ENCODE measurements at places on chromosomes 4 and X. TPM values are rescaled to one million over a fixed set of nuclear protein-coding genes. Genes with fewer than 3 reads are reported as not detected.

- no peaks in the 10 kb centered on the region for H3K4me1 ChIP-seq
- H3K4me3 ChIP-seq, result no peak overlapping the region
- no peaks in the 10 kb centered on the region for H3K36me3 ChIP-seq
These were observed 212.6 kb upstream of the AGTR2 start for GRCh38 chrX:115957862-115958490.

DNA sequence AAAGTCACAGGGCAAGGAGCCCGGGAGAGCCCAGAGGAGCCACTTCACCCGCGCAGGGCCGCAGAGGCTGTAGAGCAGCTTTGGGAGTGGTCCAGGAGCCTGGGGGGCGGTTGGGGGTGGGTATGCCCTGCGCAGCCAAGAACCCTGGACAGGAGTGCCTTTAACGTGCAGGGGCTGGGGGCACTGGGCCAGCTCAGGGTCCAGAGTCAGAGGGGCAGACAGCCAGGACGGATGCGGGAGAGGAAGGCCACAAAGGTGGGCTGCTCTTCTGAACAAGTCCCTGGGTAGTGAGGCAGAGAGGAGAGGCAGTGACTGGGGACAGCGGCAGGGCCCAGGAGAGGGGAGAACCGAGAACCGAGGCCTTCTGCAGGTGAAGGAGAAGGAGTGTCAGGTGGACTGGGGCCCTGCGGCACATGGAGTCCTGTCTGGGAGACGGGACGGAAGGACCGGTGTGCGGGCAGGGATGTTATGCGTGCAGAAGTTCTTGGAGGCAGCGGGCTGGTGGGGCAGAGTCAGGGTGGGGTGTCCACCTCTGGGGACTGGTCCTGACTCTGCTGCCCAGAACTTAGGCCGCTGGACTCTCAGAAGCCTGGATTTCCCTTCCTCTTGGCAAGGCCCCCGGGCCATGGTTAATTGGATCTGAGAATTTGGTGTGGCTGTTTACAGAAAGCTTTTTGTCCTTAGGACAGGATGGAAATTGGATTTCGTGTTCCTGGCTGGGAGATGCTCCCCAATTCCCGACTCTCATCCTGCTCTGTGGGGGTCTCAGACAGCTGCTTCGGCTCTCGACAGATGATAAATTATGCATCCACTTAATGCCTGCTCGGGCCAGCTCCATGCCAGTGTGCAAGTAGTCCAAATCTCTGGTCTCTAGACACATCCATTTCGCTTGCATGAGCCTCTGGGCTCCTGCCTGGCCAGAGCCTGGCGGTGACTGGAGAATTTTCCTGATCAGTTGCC, 31.9 kb downstream of the ADRA2C start:
- no peaks in the 10 kb centered on the region for H3K27me3 ChIP-seq
- no peaks in the 10 kb centered on the region for H3K4me1 ChIP-seq
- no peak for DNase-seq
- H3K27ac ChIP-seq, result no peak overlapping the region
- no peak overlapping the region for H3K4me3 ChIP-seq
- H3K36me3 ChIP-seq, result peaks cover 4% of the 10 kb centered on the region

DNA sequence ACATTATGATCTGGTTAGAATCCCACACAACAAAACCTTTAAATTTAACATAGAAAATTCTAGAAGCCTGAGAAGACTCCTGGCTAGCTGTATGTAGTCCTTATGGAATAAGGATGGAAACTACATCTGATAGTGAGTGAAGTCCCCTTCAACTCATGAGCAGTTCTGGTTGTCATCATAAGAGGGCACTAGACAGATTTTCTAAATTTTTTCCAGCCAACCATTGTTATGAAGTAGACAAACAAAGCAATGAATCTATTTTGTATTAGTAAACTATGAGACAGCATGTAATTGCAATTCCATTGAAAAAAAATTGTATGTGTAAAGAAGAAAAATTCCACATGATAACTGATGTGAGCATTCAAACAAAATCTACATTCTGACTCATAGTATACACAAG, 35.2 kb downstream of the PWWP3B start:
- peaks cover 19% of the 10 kb centered on the region for H3K27me3 ChIP-seq
- no peaks in the 10 kb centered on the region for H3K36me3 ChIP-seq
- H3K27ac ChIP-seq, result no peak overlapping the region
- no peak for DNase-seq

DNA sequence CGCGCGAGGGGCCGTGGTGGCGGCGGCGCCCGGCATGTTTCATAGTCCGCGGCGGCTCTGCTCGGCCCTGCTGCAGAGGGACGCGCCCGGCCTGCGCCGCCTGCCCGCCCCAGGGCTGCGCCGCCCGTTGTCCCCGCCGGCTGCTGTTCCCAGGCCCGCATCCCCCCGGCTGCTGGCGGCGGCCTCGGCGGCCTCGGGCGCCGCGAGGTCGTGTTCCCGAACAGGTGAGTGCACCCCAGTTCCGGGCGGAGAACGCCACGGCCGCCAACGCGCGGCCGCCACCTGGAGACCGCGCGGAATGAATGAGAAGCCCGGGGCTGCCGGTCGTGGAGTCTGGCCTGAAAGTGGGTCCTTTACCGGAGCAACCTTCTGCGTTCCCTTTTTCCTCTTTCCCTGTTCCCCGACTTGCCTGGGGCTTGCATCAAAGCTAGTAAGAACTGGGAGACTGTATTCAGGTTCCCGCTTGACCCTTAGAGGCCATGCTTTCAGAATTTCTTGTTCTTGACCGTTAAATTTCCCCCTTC, 429 bp downstream of the NOCT start:
- peaks cover 5% of the 10 kb centered on the region for H3K36me3 ChIP-seq
- H3K27me3 ChIP-seq, result no peaks in the 10 kb centered on the region
- H3K4me3 ChIP-seq, result peak overlapping the region; percentile 95

DNA sequence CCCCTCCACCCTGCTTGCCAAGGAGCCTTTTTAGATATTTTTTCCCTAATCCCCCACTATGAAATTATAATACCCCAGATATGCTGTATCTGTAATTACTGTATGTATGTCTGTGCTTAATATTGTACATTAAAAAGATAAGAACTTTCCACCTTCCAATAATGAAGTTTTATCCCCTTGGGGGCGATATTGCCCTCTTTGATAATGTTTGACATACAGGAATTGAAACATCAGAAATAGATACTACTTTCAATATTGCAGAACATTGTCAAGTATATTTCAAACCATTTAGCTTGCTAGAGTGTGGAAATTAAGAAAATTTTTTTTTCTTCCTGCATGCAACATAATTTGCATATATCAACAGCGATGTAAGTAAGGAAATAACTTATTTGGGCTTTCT, 58.9 kb downstream of the NAF1 start:
- DNase-seq, result no peak
- H3K36me3 ChIP-seq, result no peaks in the 10 kb centered on the region
- no peak overlapping the region for H3K4me3 ChIP-seq
- H3K27ac ChIP-seq, result no peak overlapping the region

GRCh38 chr4:85475631-85476233, 782 bp downstream of the ARHGAP24 start:
- no peaks in the 10 kb centered on the region for H3K36me3 ChIP-seq
- no peak overlapping the region for H3K27ac ChIP-seq
- no peak overlapping the region for H3K4me3 ChIP-seq

- no peak for DNase-seq
- no peak overlapping the region for H3K4me3 ChIP-seq
- H3K27ac ChIP-seq, result no peak overlapping the region
- peaks cover 44% of the 10 kb centered on the region for H3K27me3 ChIP-seq
- H3K36me3 ChIP-seq, result no peaks in the 10 kb centered on the region
These were observed 60.8 kb downstream of the SUPT20HL2 start for GRCh38 chrX:24253030-24253429.

DNA sequence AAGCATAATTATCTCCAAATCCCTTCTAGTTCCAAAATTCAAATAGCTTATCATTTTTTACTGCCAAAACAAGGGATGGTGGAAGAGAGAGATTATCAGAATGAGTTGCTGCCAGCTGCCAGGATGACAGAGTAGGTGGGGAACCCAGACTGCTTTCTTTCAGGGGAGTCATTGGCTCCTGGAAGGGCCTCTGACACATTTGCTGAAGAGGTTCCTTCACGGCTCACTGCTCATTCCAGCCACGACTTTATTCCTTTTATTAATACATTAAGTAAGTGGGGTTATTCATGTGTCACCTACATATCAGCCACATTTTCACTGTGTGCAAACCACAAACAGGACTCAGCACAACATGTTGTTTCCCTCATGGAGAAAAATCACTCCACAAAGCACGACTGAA, 12.7 kb upstream of the SMIM43 start:
- DNase-seq, result no peak
- no peaks in the 10 kb centered on the region for H3K36me3 ChIP-seq
- no peak overlapping the region for H3K4me3 ChIP-seq
- no peaks in the 10 kb centered on the region for H3K4me1 ChIP-seq

DNA sequence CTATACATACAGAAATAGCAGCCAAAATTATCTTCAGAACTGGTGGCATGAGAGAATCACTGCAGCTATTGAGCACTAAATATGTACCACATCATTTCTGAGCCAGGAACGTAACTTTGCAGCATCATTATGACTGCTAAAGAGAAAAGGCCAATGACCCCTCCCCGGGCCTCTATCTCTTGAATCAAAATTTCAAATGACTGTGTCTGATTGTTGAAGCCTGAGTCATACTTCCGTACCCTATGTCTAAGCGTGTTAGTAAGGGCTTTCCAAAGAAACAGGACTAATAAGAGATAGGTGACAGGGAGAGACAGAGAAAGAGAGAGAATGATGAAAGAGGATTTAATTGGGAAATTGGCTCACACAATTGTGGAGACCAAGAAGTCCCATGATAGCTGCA, 445.5 kb upstream of the SPANXN1 start:
- no peak overlapping the region for H3K4me3 ChIP-seq
- DNase-seq, result no peak
- no peaks in the 10 kb centered on the region for H3K4me1 ChIP-seq
- no peak overlapping the region for H3K27ac ChIP-seq
- no peaks in the 10 kb centered on the region for H3K36me3 ChIP-seq
- peaks cover 6% of the 10 kb centered on the region for H3K27me3 ChIP-seq

DNA sequence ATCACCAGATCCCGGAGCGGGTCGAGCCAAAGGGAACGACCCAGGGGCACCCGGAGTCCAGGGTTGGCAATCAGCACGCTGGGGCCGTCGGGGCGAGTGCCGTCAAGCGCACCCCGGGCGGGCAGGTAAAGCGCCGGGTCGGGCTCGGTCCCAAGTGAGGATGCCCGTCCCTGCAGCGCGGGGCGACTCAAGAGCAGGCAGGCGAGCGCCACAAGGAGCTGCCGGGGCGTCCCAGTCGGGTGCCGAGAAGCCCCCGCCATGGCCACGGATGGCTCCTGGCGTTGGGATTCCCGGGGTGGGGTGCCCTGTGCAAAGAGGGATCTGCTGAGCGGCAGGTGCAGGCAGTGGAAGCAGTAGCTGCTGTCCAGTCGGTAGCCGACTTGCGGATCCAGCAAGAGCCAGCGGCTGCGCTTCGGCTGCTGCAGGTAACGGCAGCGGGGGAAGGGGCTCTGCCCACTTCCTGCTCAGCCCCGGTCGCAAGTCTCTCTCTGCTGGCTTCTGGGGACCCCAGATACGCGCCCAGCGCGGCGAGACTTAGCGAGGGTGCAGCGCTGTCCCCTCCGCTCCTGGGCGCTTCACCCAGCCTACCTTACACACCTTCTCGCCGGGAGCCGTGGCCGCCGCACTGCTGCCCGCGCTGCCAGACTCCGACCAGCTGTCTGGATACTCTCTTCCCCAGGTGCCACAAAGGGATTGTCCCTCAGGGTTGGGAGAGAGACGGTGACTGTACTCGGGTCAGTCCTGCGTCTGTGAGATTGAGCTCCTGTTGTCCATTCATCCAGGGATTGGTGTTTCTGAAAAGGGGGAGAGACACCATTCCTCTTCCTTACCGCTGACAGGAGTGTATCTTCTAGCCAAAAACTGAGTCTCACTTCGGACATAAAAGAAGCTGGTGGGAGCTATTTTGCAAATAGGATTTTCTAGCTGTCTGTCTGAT, at the start of gene FREM3:
TSS of gene FREM3 (minus strand) at position 260 of the 937 bp plus-strand sequence. CDS start at position 260, 0 bp downstream.
- no peaks in the 10 kb centered on the region for H3K36me3 ChIP-seq
- H3K4me3 ChIP-seq, result peak within 1 kb of the TSS; percentile 84
- no peak within 1 kb of the TSS for H3K27ac ChIP-seq
- H3K27me3 ChIP-seq, result peaks cover 50% of the 10 kb centered on the region
- peaks cover 10% of the 10 kb centered on the region for H3K4me1 ChIP-seq
- no peak for DNase-seq

DNA sequence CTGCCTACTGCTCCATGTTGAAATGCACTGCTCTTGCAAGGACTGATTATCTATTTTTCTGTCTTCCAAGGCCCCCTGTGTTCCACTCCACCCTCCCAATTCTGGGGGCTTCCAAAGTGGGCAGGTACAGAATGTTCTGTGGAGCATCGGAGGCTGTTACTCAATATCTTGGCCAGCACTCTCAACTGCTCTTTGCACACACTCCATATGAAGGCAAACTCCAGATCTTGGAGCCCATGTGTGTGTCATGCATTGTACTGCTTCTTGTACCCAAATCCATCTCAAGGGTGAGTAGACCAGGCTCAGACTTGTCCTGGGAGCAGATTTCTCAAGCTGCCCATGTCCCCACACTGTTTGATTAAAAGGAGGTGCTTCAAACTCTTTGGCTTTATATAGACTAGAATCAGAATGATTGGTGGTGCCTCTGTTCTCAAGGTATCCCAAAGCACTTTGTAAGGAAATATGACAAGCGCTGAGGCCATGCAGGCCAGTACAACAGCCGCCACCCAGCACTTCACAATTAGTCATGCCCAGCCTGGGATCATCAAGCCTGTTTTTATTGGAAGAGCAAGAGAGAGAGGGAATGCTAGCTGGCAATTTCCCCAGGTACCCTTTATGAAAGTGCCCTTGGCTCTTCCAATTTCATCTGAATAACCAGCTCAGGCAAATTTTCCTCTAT, 44.3 kb downstream of the AR start:
- H3K4me1 ChIP-seq, result no peaks in the 10 kb centered on the region
- no peak for DNase-seq
- no peak overlapping the region for H3K27ac ChIP-seq
- no peaks in the 10 kb centered on the region for H3K36me3 ChIP-seq
- peaks cover 20% of the 10 kb centered on the region for H3K27me3 ChIP-seq
- H3K4me3 ChIP-seq, result no peak overlapping the region

GRCh38 chr4:53785996-53786395, 194.7 kb upstream of the LNX1 start:
- H3K4me3 ChIP-seq, result no peak overlapping the region
- no peak overlapping the region for H3K27ac ChIP-seq
- no peak for DNase-seq
- peaks cover 35% of the 10 kb centered on the region for H3K27me3 ChIP-seq
- no peaks in the 10 kb centered on the region for H3K36me3 ChIP-seq

DNA sequence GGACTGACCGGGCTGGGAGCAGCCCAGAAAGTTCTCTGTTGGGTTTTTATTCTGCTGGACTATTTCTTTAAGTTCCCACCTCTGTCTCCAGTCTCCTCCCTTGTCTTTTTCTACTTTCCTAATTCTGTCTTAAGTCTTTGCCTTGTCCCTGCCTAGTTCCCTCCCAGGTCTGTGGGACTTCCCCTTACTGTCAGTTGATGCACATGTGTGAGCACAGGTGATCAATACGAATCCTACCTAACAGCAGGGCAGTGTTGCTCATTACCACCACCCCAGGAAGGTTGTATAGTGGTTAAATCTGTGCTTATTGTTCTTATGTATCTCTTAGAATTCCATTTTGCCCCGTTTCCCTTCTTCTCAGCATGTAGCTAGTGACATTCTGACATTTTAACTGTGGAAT, 62.1 kb downstream of the GALNTL6 start:
- no peaks in the 10 kb centered on the region for H3K36me3 ChIP-seq
- no peak overlapping the region for H3K27ac ChIP-seq
- H3K4me1 ChIP-seq, result no peaks in the 10 kb centered on the region
- H3K27me3 ChIP-seq, result no peaks in the 10 kb centered on the region

Gene PAGE1
- total RNA-seq, result not detected

Gene UGT2B10
- total RNA-seq, result not detected

Gene GPR78
- total RNA-seq, result not detected

Gene TBC1D1
- total RNA-seq, result 68.7 TPM

Gene TACR3
- not detected for total RNA-seq

Gene SLC2A9
- 1.7 TPM for total RNA-seq

Gene TMSB15C
- total RNA-seq, result 6.0 TPM

Gene MAGEA4
- not detected for total RNA-seq

Gene TCEAL7
- not detected for total RNA-seq

Measured in activated T-cell treated with anti-CD3 and anti-CD28 coated beads, Interleukin-2, amount 50 U/mL, for 72 hours (primary cell).